Activated naive CD8-positive, alpha-beta T cell treated with anti-CD3 and anti-CD28 coated beads for 36 hours (primary cell): ENCODE measurements at places on chromosomes 2 and 18. TPM values are rescaled to one million over a fixed set of nuclear protein-coding genes. Genes with fewer than 3 reads are reported as not detected.

NAT8 gene
- not detected for total RNA-seq

GRCh38 chr2:60459851-60460250 lies 93.6 kb downstream of the BCL11A start:
- H3K4me3 ChIP-seq, result no peak overlapping the region
- no peak overlapping the region for H3K27ac ChIP-seq
- no peaks in the 10 kb centered on the region for H3K36me3 ChIP-seq
- no peaks in the 10 kb centered on the region for H3K4me1 ChIP-seq
- no peak for DNase-seq
- no peaks in the 10 kb centered on the region for H3K27me3 ChIP-seq

DNA sequence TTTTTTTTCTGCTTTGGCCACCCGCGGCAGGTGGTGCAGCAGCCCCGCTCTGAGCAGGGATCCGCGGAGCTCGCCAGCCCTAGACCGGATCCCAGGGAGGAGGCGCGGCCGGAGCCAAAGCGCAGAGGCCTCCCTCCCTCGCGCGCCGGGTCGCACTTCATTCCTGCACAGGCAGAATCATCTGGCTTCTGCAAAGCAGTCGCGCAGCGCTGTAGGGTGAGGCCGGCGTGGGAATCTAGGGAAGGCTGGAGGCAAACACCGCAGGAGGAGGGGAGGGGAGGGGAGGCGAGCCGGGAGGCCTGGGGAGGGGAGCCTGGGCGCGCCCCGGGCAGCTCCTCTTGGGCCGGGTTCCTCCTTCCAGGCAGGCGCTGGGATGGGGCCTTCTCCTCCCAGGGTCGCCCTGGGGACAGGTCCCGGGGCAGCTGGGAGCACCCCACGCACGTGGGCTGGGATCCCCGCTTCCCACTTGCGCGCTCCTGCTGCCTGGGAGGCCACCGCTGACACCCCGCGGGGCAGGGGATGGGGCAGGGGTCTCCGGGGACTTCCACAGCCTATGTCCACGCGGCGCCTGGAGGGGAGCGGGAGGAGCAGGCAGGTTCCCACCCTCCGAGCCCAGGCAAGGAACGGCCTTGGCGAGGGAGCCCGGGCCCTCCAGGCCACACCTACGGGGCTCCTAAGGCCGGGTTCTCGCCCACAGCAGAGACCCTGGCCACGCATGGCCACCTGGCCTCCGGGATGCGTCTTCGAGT lies 45.0 kb downstream of the MBP start:
- peaks cover 48% of the 10 kb centered on the region for H3K36me3 ChIP-seq
- H3K4me3 ChIP-seq, result no peak overlapping the region
- DNase-seq, result no peak
- H3K27ac ChIP-seq, result no peak overlapping the region

DNA sequence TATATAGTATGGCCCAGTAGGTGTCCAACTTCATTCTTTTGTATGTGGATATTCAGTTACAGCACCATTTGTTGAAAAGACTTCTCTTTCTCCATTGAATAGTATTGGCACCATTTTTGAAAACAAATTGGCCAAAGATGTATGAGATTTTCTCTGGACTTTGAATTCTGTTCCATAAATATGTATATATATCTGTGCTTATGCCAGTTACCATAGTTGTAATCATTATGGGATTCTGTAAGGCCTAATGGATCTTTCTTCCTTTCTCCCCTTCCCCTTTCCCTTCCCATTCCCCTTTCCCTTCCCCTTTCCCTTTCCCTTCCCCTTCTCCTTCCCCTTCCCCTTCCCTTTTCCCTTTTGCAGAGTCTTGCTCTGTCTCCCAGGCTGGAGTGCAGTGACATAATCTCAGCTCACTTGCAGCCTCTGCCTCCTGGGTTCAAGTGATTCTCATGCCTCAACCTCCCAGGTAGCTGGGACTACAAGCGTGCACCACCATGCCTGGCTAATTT lies 51.0 kb downstream of the COX7A2L start:
- no peak overlapping the region for H3K4me3 ChIP-seq
- H3K36me3 ChIP-seq, result peaks cover 23% of the 10 kb centered on the region
- H3K27ac ChIP-seq, result no peak overlapping the region
- H3K27me3 ChIP-seq, result no peaks in the 10 kb centered on the region
- H3K4me1 ChIP-seq, result peaks cover 10% of the 10 kb centered on the region

HS6ST1 gene
- total RNA-seq, result 17.4 TPM

GRCh38 chr2:63571291-63571690 lies 17.0 kb downstream of the WDPCP start:
- no peak overlapping the region for H3K4me3 ChIP-seq
- no peaks in the 10 kb centered on the region for H3K27me3 ChIP-seq
- H3K4me1 ChIP-seq, result no peaks in the 10 kb centered on the region
- no peak overlapping the region for H3K27ac ChIP-seq
- peaks cover 47% of the 10 kb centered on the region for H3K36me3 ChIP-seq

DNA sequence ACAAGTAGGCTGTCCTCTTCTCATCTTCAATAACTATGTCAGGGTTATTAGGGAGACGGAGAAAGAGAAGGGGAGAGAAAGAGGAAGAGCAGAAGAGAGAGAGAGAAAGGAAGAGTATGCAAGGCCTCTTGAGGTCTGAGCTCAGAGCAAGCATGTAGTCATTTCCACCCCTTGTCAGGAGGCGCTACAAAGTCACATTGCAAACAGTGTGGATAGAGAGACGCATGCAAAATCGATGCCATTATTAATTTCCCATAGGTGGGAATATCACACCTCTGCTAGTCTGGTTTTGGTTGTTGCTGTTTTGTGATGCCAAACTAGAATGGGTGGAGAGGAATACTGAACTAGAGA lies 24.2 kb upstream of the SERPINE2 start:
- H3K27me3 ChIP-seq, result no peaks in the 10 kb centered on the region
- no peaks in the 10 kb centered on the region for H3K36me3 ChIP-seq

C2orf66 gene
- total RNA-seq, result not detected

DNA sequence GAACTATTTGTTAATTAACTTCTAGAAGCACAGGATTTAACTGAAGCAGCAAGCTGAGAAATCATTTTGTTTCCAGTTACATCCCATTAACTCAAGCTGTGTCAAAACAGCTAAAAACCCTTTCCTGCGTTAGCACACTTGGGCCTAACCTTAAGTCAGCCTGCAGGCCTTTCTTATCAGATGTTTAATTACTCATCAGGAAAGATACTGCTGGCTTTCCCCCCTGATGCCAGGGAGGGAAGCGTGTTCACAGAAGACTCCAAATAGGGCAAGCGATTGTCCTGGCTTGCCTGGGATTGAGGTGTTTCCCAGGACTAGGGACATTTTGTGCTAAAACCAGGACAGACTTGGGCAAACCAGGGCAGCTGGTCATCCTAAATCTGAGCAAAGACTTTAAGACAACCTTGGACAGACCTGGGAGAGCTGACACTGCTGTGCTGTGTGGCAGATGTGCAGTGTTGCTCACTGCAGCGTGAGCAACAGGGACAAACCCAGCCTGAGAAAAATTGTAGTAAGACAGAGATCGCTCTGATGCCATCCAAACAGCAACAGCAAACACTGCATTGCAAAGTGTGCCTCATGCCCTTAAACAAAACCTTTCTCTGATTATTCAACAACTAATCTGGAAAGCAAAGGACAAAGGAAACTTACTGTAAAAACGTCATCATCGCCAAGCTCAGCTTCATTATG lies 100.9 kb downstream of the SPRED2 start:
- H3K36me3 ChIP-seq, result peaks cover 3% of the 10 kb centered on the region
- DNase-seq, result no peak
- H3K27me3 ChIP-seq, result no peaks in the 10 kb centered on the region
- H3K4me1 ChIP-seq, result no peaks in the 10 kb centered on the region

- H3K36me3 ChIP-seq, result peaks cover 2% of the 10 kb centered on the region
- peak overlapping the region; percentile 65 for H3K4me3 ChIP-seq
- no peak for DNase-seq
- peak overlapping the region; percentile 54 for H3K27ac ChIP-seq
- H3K4me1 ChIP-seq, result peaks cover 47% of the 10 kb centered on the region
Measured at GRCh38 chr2:134120406-134120732, 133.5 kb upstream of the MGAT5 start.

- no peaks in the 10 kb centered on the region for H3K27me3 ChIP-seq
- no peak for DNase-seq
- H3K36me3 ChIP-seq, result no peaks in the 10 kb centered on the region
- H3K4me3 ChIP-seq, result no peak overlapping the region
Measured at GRCh38 chr2:180559771-180560170, 420.6 kb upstream of the UBE2E3 start.

- H3K4me3 ChIP-seq, result no peak overlapping the region
- DNase-seq, result no peak
- H3K27ac ChIP-seq, result no peak overlapping the region
- H3K36me3 ChIP-seq, result peaks cover 48% of the 10 kb centered on the region
Measured at GRCh38 chr2:30466216-30466615, 19.2 kb downstream of the LCLAT1 start.

GRCh38 chr2:30367232-30368070 lies 79.6 kb upstream of the LCLAT1 start:
- no peaks in the 10 kb centered on the region for H3K36me3 ChIP-seq
- H3K4me1 ChIP-seq, result peaks cover 40% of the 10 kb centered on the region
- no peak for DNase-seq
- no peaks in the 10 kb centered on the region for H3K27me3 ChIP-seq

GRCh38 chr2:236574000-236574399 lies 4.4 kb downstream of the ACKR3 start:
- no peak overlapping the region for H3K4me3 ChIP-seq
- H3K36me3 ChIP-seq, result no peaks in the 10 kb centered on the region
- H3K27me3 ChIP-seq, result no peaks in the 10 kb centered on the region
- peaks cover 11% of the 10 kb centered on the region for H3K4me1 ChIP-seq
- DNase-seq, result no peak
- H3K27ac ChIP-seq, result no peak overlapping the region

CRACDL gene
- 0.30 TPM for total RNA-seq

FARSB gene
- 68.3 TPM for total RNA-seq

DNA sequence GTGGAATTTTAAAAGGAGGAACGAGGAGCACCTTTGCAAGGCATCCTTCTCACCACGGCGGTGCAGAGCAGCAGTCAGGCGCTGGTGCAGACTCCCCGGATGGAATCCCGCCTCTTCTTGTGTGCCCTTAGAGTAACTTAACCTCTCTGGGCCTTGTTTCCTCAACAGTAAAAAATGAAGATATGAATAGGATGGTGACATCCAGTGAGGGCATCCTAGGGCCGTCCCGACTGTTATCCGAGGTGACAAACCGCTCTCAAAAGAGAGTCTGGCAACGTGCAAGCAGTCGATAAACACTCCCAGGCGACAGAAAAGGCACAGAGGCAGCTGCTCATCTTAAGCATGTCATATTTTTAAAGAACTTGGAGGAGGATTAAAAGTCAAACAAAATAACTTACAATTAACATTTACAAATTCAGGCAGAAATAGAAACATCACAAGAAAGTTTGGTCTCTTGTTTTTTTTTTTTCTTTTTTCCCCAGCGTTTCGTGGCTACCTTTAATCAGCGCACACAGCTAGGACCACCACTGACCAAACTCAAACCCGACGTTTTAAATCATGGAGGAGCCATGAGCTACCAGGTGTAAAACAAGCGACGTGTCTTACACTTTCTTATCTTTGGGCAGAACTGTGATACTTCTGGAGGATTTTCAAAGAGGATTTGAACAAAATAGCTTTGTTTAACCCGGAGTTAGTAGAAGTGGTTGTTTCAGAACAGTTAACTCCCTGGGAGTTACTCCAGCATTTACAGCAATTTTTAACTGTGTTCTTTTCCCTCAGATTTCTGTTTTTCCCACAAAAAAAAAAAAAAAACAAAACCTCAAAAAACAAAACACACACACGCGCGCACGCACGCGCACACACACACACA lies 2.1 kb downstream of the MBP start:
- peaks cover 62% of the 10 kb centered on the region for H3K4me1 ChIP-seq
- H3K36me3 ChIP-seq, result peaks cover 50% of the 10 kb centered on the region
- H3K4me3 ChIP-seq, result peak overlapping the region; percentile 99
- DNase-seq, result no peak
- H3K27ac ChIP-seq, result peak overlapping the region; percentile 96

- H3K4me1 ChIP-seq, result no peaks in the 10 kb centered on the region
- H3K27ac ChIP-seq, result no peak overlapping the region
- H3K36me3 ChIP-seq, result no peaks in the 10 kb centered on the region
- H3K4me3 ChIP-seq, result no peak overlapping the region
- peaks cover 26% of the 10 kb centered on the region for H3K27me3 ChIP-seq
Measured at GRCh38 chr2:109702250-109702985, 88.3 kb downstream of the SOWAHC start.
